MCF 10A (cell line): ENCODE measurements at places on chromosomes 5 and 9. TPM values are rescaled to one million over a fixed set of nuclear protein-coding genes. Genes with fewer than 3 reads are reported as not detected.

The DCAF12 gene
- total RNA-seq: 39.8 and 44.2 TPM in 2 replicates

The MINAR2 gene
- total RNA-seq: not detected in 2 replicates

The GABRA6 gene
- not detected in 2 replicates for total RNA-seq

The AKNA gene
- total RNA-seq: 10.7 and 10.9 TPM in 2 replicates

The GARNL3 gene
- total RNA-seq: 4.9 and 6.1 TPM in 2 replicates

The GABRG2 gene
- not detected in 2 replicates for total RNA-seq

The PPP3R2 gene
- total RNA-seq: not detected in 2 replicates

The PCDHA7 gene
- total RNA-seq: 0.40 and 0.69 TPM in 2 replicates

The PCSK1 gene
- 2.8 and 4.4 TPM in 2 replicates for total RNA-seq

The NR2F1 gene
- 1.4 and 1.7 TPM in 2 replicates for total RNA-seq

The ACTBL2 gene
- 0.10 TPM in 1 of 2 replicates, not detected in the other for total RNA-seq

The SLC9A3 gene
- 0.93 and 1.0 TPM in 2 replicates for total RNA-seq

The GFI1B gene
- total RNA-seq: not detected in 2 replicates

The PRKAA1 gene
- total RNA-seq: 58.1 and 62.7 TPM in 2 replicates

The CEP120 gene
- total RNA-seq: 49.8 and 54.5 TPM in 2 replicates

The AGXT2 gene
- not detected in 2 replicates for total RNA-seq

The ROR2 gene
- total RNA-seq: 0.10 and 0.84 TPM in 2 replicates

The SLC27A6 gene
- total RNA-seq: 0.12 and 0.16 TPM in 2 replicates

The LEAP2 gene
- total RNA-seq: 2.9 and 3.2 TPM in 2 replicates

The THG1L gene
- total RNA-seq: 21.1 and 29.9 TPM in 2 replicates

The KIF12 gene
- not detected in 2 replicates for total RNA-seq

The SLC12A7 gene
- total RNA-seq: 6.3 and 8.1 TPM in 2 replicates

The PIP5K1B gene
- total RNA-seq: 0.16 TPM in 1 of 2 replicates, not detected in the other

The PLPP7 gene
- not detected in 2 replicates for total RNA-seq

The SPATA31A6 gene
- not detected in 2 replicates for total RNA-seq
